ENCODE measurements at places on chromosomes 11 and 22. TPM values are rescaled to one million over a fixed set of nuclear protein-coding genes. Genes with fewer than 3 reads are reported as not detected.

DNA sequence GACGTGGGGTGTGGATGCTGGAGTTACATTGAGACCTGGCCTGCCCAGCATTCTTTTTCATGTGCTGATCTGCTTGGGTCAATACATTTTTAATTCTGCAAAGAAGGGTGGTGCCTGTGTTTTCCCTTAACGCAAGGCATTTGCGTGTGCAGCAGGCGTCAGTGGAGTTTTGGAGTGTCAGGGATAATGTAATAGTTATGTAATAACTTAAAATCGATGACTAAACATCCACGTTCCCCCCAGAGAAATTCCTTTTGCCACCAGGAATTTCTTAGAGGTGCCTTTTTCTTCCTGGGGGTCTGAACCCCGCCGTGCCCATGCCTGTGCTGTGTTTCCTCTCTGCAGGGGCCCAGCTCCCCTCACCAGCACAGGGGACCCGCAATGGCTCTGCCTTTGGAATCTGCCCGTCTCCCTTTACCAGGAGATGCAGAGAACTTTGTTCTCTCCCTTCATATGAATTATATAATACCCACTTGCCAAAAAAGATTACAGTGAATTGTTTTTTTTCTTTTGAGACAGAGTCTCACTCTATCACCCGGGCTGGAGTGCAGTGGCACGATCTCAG lies 62.6 kb downstream of the TBC1D22A start:
- DNase-seq, result no peak

- DNase-seq, result peak; percentile 66
Measured at GRCh38 chr11:72589802-72590761, 84.1 kb downstream of the PDE2A start.

- DNase-seq, result no peak
Measured at GRCh38 chr11:106464728-106465127, 387.3 kb downstream of the AASDHPPT start.

The LRRC32 gene
- 24.5 TPM for total RNA-seq

The ATXN10 gene
- total RNA-seq, result 121 TPM

- no peak for DNase-seq
Measured at GRCh38 chr22:23523713-23524112, 56.4 kb downstream of the IGLL1 start.

GRCh38 chr11:74680703-74681531 lies 50.3 kb downstream of the CHRDL2 start:
- no peak for DNase-seq
